ENCODE measurements at places on chromosomes 13 and 19. TPM values are rescaled to one million over a fixed set of nuclear protein-coding genes. Genes with fewer than 3 reads are reported as not detected.

DNA sequence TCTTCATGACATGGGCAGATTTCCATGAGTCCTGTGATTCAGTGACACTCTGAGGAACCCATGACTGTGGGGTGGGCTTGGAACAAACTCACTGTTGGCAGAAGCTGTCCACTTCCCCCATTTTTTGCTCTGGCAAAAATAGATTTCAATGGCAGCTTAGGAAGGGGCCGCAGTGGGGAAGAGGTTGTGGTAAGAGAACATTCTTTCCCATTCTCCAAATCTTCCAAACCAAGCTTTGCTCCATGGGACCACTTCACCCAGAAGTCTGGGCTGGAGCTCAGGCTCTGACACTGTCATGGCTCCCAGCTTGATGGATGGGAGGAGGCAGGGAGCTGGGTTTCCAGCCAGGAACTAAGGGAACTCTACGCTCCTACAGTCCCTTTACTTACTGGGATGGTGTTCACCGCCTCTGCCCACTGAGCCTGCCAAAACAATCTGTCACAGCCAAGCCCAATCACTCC is 24.9 kb upstream of the MEDAG start:
- no peaks in the 10 kb centered on the region for H3K27me3 ChIP-seq
- H3K36me3 ChIP-seq = no peaks in the 10 kb centered on the region
- peak overlapping the region; percentile 86 for H3K27ac ChIP-seq
- DNase-seq = no peak
- H3K4me1 ChIP-seq = peaks cover 27% of the 10 kb centered on the region

GRCh38 chr13:67619995-67620380 is 389.9 kb upstream of the PCDH9 start:
- H3K36me3 ChIP-seq = no peaks in the 10 kb centered on the region
- no peak for DNase-seq
- no peak overlapping the region for H3K27ac ChIP-seq

The PRX gene
- total RNA-seq = 7.3 TPM

The FXYD1 gene
- total RNA-seq = 5.9 TPM

The PRKCG gene
- not detected for total RNA-seq

- H3K36me3 ChIP-seq = peaks cover 22% of the 10 kb centered on the region
- H3K4me3 ChIP-seq = no peak overlapping the region
- peaks cover 6% of the 10 kb centered on the region for H3K4me1 ChIP-seq
- no peak overlapping the region for H3K27ac ChIP-seq
- DNase-seq = no peak
Observed at GRCh38 chr19:13130886-13131490, 12.9 kb downstream of the NACC1 start.

The ZNF547 gene
- total RNA-seq = 2.2 TPM

DNA sequence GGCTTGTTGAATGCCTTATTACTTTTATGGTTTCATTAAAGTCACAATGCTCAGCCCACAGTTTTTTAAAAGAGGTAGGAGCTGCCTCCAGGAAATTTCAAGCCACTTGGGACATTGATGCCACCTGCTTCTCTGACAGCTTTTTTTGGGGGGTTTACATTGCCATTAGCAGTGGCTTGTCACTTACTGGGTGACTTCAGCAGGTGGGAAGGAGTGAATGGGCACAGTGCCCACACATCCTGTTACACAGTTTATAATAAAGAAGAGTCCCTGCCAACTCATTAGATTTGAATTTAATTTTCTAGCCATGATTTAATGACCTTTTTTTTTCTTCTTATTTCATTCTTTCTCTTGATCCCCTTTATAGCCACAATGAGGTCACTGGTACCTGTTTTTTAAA is 61.0 kb downstream of the NHLRC3 start:
- no peak overlapping the region for H3K4me3 ChIP-seq
- H3K27me3 ChIP-seq = no peaks in the 10 kb centered on the region
- no peaks in the 10 kb centered on the region for H3K36me3 ChIP-seq
- DNase-seq = no peak

DNA sequence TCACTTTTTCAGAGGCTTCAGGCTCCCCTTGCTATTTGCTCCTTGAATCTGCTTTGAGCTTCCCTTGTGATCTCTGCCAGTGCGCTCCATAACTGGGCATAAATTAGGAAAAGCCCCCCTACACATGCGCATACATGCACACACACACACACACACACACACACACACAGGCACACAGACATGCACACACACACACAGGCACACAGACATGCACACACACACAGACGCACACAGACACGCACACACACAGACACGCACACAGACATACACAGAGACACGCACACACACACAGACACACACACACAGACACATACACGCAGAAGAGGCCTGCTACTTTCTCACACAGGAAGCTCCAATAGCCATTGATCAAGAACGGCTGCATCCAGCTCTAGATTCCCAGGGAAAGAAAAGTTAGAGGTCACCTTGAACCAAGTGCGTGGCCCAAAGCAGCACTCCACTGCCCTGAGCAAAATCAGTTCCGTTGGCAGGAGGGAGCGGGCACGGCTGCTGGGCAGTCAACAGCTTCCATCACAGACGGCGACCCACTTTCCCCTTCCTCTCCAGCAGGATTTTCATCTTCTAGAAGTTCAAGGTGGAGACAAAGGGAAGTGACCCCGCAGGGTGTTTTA is 145.6 kb downstream of the DPF1 start:
- no peak overlapping the region for H3K27ac ChIP-seq
- no peaks in the 10 kb centered on the region for H3K27me3 ChIP-seq
- peaks cover 25% of the 10 kb centered on the region for H3K36me3 ChIP-seq
- DNase-seq = no peak
- no peak overlapping the region for H3K4me3 ChIP-seq
- H3K4me1 ChIP-seq = no peaks in the 10 kb centered on the region

GRCh38 chr13:34143637-34144036 is 325.7 kb downstream of the RFC3 start:
- H3K27ac ChIP-seq = no peak overlapping the region
- H3K4me1 ChIP-seq = no peaks in the 10 kb centered on the region
- H3K27me3 ChIP-seq = no peaks in the 10 kb centered on the region
- no peaks in the 10 kb centered on the region for H3K36me3 ChIP-seq

The ZNF682 gene
- total RNA-seq = 11.6 TPM

All from suprapubic skin (tissue), 4 donors.